Psoas muscle (tissue), 8 donors: ENCODE measurements at places on chromosomes 12 and 14. TPM values are rescaled to one million over a fixed set of nuclear protein-coding genes. Genes with fewer than 3 reads are reported as not detected.

DNA sequence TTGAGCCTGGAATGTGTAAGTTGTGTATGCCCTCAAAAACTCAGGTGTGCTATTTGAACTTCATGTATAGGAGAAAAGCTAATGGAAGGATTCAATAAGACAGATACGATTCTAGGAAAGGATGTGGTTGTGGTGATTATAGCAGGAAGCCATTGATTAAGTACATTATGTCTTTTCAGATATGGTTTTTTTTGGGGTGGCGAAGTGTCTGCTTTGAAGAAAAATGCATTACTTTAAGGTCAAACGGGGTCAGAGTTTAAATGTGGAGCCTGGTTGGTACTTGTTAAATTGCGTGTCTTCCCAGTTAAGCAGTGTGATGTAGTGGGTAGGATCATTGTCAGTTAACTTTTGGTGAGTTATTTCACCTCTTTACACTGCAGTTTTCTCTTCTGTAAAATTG is 13.0 kb upstream of the NUP107 start:
- no peak for DNase-seq

The DIO2 gene
- 1.3 TPM for polyA plus RNA-seq

DNA sequence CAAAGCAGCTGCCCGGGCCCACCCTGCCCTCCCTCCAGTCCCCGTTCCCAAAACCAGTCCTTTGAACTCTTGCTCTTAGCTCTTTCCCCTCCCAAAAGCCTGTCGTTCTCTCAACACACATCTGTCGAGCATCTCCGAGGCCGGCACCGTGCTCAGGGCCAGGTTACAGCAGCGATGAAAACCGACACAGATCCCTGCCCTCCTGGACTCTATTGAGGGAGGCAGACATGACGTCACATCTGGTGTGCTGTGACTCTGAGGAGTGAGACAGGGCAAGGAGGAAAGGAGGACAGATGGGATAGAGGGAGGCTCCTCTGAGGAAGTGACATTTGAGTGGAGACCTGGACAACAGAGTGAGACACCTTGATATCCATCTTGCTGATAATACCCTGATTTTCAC is 34.6 kb upstream of the PWP1 start:
- DNase-seq = no peak

- DNase-seq = no peak
Observed at GRCh38 chr12:102343361-102344121, 136.8 kb downstream of the IGF1 start.

DNA sequence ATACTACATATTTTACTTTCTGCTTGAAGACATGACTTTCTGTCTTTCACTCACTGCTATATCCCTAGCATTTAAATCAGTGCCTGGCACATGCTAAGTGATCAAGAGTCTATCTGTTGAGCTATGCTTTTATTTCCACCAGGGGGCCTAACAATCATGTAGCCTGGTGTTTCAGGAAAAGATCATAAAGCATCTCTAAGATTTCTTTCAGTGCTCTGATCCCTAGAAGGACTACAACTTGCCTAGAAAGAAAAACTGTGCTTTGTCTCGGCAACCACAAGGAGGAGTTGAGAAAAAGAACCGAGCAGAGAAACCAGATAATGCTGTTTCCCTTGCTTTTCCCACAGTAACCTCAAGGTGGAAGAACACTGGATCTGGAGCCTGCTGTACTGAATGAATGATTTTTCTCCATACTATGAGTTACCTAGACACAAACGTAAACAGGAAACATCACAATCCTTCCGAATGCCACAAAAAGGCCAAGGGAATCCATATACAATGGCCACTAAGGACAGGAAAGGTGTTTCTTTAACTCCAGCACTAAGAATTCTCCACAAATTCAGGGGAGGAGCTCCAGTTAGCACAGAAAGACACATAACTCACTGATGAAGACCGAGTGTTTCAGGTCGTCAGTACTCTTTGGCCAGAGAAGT is 1.2 kb downstream of the CRY1 start:
- DNase-seq = no peak

- no peak for DNase-seq
Observed at GRCh38 chr14:53023325-53023724, 72.5 kb upstream of the FERMT2 start.

DNA sequence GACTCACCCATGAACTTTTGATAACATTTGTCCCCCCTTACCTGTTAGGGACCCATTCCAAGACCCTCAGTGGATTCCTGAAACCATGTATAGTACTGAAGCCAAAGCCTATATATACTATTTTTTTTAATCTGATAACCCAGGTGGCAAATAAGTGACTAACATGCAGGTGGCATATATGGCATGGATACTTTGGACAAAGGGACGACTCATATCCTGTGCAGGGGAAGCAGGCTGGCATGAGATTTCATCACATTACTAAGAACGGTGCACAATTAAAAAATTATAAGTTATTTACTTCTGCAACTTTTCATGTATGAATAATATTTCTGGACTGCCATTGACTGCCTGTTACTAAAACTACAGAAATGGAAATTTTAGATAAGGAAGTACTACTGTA is 880.1 kb upstream of the FBXO33 start:
- DNase-seq = no peak

GRCh38 chr12:93708952-93709351 is 31.8 kb downstream of the CRADD start:
- no peak for DNase-seq

The FGF23 gene
- not detected for polyA plus RNA-seq

The LRP1 gene
- 14.7 TPM for polyA plus RNA-seq

GRCh38 chr14:60505448-60505847 is 3.5 kb upstream of the SIX6 start:
- no peak for DNase-seq

DNA sequence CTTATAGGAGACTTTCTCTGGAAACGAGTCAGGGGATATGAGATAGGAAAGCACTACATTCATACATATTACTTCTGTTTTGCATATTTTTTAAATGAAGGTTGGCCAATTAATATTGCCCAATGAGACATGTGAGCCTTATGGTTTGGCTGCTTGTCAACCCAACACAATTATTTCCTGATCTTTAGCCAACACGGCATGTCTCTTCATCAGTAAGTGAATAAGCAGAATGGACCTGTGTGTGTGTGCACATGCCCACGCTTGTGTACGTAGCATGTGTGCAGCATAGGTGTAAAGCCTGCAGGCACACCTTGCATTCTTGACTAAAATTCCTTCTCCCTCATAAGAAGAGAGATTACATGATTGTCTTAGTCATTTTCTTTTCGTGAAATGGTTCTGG is 88.3 kb downstream of the STON2 start:
- DNase-seq = no peak

- peak; percentile 50 for DNase-seq
Observed at GRCh38 chr14:31770271-31770670, 209.1 kb downstream of the NUBPL start.

- DNase-seq = no peak
Observed at GRCh38 chr14:100362311-100362927, 39.3 kb downstream of the SLC25A47 start.

GRCh38 chr12:74551291-74551690 is 13.7 kb downstream of the ATXN7L3B start:
- DNase-seq = no peak

GRCh38 chr14:20608383-20609110 is 17.4 kb upstream of the RNASE12 start:
- no peak for DNase-seq

DNA sequence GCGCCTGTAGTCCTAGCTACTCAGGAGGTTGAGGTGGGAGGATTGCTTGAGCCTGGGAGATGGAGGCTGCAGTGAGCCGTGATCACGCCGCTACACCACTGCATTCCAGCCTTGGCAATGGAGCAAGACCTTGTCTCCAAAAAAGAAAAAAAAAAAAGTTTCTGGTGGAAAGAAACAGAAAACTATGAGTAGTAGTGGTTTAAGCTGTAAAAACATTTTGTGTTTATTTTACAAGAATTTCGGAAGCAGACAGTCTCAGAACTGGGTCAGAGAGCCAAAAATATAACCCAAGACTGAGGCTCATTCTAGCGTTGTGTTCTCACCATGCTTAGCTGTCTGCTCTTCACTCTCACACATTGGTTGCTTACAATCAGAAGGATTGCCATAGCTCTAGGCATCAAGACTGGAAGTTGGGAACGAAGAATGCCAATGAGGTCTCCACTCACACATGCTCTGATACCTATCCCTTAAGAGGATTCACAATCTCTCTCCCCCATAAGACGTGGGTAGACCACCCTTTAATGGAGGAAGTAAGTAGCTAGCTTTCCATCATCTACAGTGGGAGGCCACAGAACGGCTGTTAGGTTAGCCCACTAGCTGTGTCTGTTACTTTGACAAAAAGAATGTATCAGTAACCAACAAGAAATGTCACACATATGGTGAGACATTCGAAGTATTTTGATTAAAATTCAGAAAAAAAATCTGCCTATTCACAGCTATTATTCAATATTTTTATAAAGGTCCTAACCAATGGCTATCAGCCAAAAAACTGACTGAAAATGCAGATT is 117.6 kb upstream of the RASSF8 start:
- no peak for DNase-seq

GRCh38 chr12:2628401-2628800 is 166.4 kb upstream of the FKBP4 start:
- no peak for DNase-seq

The RXYLT1 gene
- 15.4 TPM for polyA plus RNA-seq

The CLEC14A gene
- 22.7 TPM for polyA plus RNA-seq

DNA sequence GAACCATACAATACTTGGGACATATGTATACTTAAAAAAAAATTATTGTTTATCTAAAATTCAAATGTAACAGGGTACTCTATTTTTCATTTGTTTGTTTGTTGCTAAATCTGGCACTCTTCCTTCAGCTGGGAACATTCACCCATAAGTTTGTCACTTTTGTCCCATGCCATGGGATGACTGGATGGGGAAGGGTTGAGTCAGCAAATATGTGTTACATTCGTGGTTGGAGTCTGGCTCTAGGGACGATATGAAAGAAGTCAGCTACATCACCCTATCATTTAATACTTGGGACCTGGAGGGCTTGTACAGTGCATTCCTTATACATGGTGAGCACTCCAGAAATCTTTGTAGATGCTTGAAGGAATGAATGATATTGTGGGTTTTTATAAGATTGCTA is 131.3 kb downstream of the IPO8 start:
- DNase-seq = no peak

GRCh38 chr14:26382901-26383685 is 214.7 kb downstream of the NOVA1 start:
- DNase-seq = no peak

DNA sequence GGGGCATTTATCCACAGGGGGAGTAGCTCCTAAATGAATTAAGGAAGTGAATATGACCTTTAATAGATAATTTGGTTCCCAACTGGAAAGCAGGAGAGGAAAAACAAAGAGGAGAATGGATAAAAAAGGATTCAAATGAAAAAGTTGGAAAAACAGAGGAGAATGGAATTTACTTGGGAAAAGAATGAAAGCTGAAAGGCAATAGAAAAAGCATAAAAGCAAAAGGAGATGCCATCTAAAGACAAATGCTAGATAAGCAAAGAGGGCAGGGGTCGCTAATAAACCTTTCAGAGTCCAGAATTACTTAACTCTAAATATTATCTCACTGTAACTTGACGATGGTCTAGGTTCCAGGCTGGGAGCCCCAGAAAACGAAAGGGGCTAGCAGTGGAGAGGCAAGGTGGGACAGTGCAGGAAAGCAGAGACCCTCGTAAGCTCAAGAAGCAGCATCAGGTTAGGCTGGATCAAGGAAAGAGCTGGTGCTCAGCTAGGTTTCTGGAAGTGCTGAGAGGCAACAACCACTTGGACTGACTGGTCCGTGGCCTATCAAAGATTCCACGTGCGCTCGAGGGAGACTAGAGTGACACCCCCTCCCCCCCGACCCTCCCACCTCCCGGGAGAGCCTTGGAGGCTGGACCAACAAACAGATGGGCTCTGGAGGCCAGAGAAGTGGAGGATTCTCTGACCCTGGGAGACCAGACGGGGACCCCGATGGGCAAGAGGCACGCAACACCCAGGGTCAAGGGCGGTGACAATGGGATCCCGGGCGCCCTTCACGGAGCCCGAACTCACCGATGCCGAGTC is 1.2 kb downstream of the SLC2A13 start:
- DNase-seq = no peak

- no peak for DNase-seq
Observed at GRCh38 chr12:84772281-84772680, 140.3 kb downstream of the SLC6A15 start.

DNA sequence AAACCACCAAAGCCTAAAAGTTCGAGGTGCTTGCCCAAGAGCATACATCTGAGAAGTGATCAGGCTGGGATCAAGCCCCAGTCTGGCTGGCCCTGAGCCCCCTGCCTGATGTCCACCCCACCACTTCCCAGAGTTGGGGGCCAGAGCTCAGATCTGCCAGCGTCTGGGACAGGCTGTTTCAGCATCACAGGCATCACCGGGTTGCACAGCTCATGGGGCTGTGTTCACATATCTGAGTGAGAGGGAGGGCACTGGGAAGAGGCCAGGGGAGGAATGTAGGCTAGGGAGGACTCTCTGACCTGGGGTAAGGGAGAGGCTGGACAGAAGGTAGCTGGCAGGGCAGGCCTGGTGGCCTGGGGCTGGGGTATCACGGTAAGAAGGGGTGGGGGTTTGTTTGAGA is 6.0 kb downstream of the TGM1 start:
- no peak for DNase-seq

The SCNN1A gene
- 0.39 TPM for polyA plus RNA-seq

- DNase-seq = no peak
Observed at GRCh38 chr14:38789805-38790204, 313.2 kb downstream of the SEC23A start.

DNA sequence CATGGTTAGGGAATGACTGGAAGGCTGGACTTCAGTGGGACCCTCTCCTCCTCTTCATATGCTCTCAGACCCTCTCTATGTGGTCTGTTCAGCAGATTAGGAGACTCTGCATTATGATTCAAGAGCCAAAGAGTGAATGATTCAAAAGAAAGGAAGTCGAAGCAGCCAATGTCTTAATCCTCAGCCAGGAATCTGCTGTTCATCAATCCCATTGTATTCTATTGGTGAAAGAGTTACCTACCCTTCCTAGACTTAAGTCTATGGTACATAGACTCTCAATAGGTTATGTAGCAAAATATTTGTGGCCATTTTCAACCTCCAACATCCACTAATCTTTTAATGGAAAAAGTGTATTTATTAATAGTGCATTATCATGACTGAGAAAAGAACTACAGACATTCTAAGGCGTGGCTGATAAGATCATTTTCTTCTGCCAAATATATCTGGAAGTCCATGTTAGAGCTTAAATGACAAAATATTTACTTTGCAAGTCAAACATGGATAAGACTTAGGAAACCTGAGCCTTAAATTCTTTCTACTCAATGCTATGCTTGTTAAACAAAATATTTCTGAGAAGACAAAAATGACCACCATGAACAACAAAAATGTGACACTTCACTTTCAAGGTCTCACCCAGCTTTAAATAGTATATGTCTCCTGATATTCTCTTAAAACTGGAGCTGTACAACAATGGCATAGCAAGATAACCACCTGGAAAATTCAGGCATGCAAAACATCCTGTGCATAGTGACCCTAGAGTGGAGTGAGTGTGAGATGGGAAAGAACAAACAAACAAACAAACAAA is 1100.6 kb downstream of the GALC start:
- DNase-seq = no peak

- no peak for DNase-seq
Observed at GRCh38 chr12:54993181-54993835, 8.7 kb upstream of the TESPA1 start.

The OR6C76 gene
- not detected for polyA plus RNA-seq
